Activated naive CD4-positive, alpha-beta T cell treated with anti-CD3 and anti-CD28 coated beads, Interleukin-2, amount 50 U/mL, for 72 hours (primary cell): ENCODE measurements at places on chromosomes 7 and 10. TPM values are rescaled to one million over a fixed set of nuclear protein-coding genes. Genes with fewer than 3 reads are reported as not detected.

The GJC3 gene
- 0.68 TPM for total RNA-seq

The CPA4 gene
- total RNA-seq: not detected

The NKX2-3 gene
- not detected for total RNA-seq

The NXPH1 gene
- total RNA-seq: not detected

The LRRD1 gene
- total RNA-seq: not detected

The CLEC2L gene
- total RNA-seq: not detected

The AIFM2 gene
- 5.1 TPM for total RNA-seq

The MAP3K8 gene
- 20.2 TPM for total RNA-seq

The AGMO gene
- not detected for total RNA-seq

The CHST3 gene
- 0.16 TPM for total RNA-seq

The SYNPO2L gene
- not detected for total RNA-seq

The ARHGEF5 gene
- 13.3 TPM for total RNA-seq

The TEX47 gene
- not detected for total RNA-seq

The GARIN1A gene
- total RNA-seq: 0.14 TPM
